ENCODE measurements at places on chromosomes 1 and 21. TPM values are rescaled to one million over a fixed set of nuclear protein-coding genes. Genes with fewer than 3 reads are reported as not detected.

The PLPP3 gene
- total RNA-seq, result not detected

The CYP4A22 gene
- total RNA-seq, result not detected

The PGLYRP3 gene
- not detected for total RNA-seq

The ACTL8 gene
- not detected for total RNA-seq

The ACKR1 gene
- not detected for total RNA-seq

The TDRD5 gene
- not detected for total RNA-seq

The TPR gene
- 165 TPM for total RNA-seq

The NUF2 gene
- 62.5 TPM for total RNA-seq

The SLC5A9 gene
- total RNA-seq, result not detected

The MXRA8 gene
- total RNA-seq, result 0.15 TPM

The SLC41A1 gene
- total RNA-seq, result 10.8 TPM

The FAM72A gene
- total RNA-seq, result 29.6 TPM

The CLDN8 gene
- not detected for total RNA-seq

The TRNAU1AP gene
- 70.6 TPM for total RNA-seq

The NBPF20 gene
- total RNA-seq, result 0.60 TPM
